ENCODE measurements at places on chromosomes 2 and 18.

DNA sequence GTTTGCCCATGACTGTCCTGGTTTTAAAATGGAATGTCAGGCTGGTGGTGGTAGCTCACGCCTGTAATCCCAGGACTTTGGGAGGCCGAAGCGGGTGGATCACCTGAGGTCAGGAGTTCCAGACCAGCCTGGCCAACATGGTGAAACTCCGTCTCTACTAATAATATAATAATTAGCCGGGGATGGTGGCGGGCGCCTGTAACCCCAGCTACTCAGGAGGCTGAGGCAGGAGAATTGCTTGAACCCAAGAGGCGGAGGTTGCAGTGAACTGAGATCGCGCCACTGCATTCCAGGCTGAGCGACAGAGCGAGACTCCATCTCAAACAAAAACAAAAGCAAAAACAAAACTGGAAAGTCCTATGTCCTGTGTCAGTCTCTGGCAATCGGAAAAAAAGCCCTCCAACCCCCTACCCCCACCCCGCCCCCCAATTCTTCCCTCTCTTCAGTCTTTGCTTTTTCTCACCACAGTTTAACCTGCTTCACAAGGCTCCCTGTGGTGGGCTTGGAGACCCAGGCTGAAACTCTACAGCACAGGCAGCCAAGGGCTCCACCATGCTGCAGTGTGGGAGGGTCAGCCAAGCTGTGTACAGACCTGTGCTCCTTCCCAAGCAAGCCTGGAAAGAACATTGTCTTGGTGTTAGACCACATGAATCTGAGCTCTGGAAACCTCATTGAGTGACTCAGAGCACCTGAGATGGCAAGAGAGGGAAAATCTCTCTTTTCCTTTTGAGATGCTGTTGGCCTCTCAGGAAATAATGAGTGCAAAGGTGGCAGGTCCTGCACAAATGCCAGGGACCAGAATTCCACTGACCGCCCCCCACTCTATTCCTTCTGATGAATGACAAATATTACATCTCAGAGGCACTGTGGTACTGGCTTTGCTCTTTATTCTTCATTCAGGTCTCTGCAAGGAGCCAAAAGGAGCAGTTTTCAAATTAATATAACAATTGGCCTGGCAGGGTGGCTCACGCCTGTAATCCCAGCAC, 16.7 kb downstream of the MYCN start:
- no peak for DNase-seq

DNA sequence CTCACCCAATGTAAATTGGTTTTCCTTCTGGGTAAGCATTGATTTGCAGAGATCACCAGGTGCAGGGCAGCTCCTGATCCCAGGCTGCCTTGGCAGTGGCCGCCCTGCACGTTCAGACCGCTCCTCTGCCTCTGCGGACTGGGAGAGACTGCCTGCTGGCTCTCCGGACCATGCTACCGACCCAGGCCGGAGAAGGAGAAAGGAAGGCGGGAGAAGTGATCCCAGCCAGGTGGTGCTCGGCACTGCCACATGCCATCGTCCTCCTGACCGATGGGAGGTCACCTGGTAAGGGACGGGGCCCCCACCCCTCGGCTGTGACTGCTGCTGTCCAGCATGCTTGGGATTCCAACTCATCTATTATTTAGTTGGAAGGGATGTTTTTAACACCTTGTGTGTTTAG, 108.1 kb upstream of the POU3F3 start:
- DNase-seq = no peak

DNA sequence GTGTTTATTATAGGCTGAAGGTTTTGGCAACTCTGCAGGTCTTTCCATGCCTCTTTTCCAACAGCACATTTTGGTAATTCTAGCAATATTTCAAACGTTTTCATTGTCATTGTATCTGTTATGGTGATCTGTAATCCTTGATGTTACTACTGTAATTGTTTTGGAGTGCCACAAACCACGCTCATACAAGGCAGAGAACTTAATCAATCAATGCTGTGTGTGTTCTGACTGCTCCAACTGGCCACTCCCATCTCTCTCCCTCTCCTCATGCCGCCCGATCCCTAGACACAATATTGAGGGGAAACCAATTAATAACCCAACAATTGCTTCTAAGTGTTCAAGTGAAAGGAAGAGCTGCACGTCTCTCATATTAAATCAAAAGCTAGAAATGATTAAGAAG, 32.9 kb downstream of the HDLBP start:
- no peak for DNase-seq

DNA sequence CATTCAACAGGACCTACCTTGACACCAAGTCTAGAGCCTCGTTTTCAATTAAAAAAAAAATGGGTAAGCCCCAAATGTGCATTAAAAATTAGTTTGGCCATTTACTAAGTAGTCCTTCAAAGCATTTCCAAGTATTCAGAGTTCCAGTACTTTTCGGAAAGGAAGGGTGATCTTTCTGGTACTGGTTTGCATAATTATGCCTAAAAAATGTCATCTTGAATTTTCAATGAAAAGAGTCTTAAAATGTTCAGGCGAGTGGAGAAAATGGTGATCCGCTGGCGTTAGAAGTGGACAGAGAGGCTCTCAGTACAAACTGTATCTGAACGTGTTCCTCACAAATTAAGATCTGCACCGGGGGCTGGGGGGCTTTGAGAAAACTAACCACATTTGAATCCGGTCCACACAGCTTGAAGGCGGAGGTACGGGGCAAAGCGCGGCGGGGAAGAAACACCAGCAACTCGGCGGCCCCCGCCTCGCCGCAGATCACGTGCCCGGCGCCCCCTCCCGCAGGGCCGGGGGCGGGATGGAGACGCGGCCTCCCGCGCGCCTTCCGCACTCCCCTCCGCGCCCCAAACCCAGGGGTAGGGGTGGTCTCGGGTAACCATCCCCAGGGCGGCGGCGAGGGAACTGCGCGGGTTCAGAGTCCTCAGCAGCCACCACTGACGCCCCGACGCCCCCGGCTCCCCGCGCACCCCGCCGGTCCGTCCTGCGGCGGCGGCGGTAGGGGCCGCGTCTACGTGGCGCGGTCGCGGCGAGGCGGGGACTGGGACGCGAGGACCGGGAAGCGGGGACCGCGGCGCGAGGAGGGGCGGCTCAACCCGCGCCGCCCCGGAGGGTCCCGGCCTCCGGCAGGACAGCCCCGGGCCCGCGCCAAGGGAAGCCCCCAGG, 564 bp downstream of the LPIN2 start:
- peak; percentile 31 for DNase-seq

DNA sequence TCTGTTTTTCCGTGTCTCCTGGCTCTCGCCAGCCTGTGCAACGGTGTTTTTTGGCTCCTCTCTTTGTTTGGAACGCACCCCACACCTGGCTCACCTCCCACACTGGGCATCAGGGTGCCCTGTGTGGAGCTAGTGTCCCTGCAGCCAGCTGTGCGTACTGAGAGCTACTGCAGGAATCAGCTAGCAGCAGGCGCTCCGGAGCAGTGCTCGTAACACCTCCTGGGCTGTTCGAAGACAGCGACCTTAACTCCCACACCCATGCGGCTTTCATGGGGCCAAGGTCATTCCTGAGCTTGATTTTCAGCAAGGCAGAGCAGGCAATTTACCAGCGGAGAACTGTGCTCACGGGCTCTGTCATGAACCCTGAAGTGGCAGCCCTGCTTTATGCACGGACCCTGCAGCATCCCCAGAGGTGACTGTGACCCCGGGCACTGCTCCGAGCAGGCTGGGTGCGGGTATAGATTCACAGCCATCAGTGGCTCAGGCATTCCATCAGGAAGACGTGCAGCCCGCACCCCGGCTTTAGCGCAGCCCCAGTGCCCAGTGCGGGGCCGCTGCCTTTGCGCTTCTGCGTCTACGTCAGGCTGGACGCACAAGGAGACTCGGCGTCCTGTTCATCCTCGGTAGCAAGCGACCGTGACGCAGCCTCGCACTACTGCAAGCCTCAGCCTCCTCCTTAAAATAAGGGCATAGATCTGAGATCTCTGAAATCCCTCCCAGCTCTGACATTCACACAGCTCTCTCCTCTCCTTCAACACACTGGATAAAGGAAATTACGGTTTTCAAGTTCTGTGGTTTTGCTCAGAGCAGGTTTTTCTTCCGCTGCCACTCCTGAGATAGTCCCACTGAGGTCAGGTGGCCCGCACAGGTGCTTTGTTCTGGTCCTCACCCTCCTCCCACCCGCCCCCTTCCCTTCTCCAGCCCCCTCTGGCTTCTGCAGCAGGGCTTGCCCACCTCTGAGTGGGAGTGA, 58.2 kb downstream of the ADI1 start:
- no peak for DNase-seq

DNA sequence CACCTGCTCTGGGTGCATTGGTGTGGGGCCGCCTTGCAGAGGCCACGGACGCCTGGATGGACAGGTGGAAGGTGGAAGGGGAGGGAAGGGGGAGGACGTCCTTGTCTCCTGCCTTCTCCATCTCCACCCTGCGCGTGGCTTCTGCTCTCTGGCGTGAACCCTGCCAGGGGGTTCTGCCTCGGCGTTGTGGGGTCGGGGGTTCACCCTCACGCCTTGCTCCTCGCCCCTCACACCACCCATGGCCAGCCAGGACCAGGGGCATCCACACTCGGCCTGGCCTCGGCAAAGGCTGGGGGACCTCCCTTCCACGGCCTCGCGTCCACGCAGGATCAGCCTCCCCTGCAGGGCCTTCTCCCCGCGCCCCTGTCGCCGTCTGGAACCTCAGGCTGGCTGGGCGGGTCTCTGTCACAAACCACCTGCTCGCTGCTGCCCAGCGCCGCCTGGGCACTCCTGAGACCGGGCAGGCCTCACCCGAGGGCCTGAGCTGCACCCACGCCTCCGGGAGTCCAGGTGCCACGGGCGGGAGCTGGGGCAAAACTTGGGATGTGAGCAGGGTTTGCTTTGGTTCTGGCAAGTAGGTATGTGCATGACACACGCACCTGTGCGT, 655.9 kb downstream of the GALR1 start:
- no peak for DNase-seq

DNA sequence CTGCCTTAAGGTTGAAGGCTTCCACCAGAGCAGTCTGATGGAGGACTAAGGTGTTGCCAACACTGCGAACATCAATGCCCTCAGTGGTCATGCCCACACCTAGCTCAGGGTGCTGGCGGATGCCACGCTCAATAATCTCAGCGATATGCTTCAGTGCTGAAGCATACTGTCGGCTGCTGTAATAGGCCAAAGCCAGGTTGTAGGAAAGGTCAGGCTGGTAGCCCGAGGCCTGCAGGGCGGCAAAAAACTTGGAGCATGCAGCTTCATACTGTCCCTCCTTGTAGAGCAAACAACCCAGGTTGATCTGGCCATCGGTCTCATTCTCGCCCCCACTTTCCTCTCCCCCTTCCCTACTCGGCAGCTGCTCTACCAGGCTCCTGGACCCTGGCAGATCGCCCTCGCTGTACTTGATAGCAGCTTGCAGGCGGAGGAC, 159.4 kb downstream of the AGPS start:
- DNase-seq = no peak

- DNase-seq = no peak
Observed at GRCh38 chr2:120346667-120347358, 877 bp downstream of the INHBB start.

GRCh38 chr2:170703776-170704476, 11.2 kb upstream of the SP5 start:
- no peak for DNase-seq

GRCh38 chr2:232418466-232419244, 12.0 kb downstream of the ALPG start:
- DNase-seq = no peak

GRCh38 chr2:66457545-66457944, 22.6 kb downstream of the MEIS1 start:
- DNase-seq = no peak

GRCh38 chr2:141260911-141261310, 869.9 kb downstream of the LRP1B start:
- no peak for DNase-seq

- no peak for DNase-seq
Observed at GRCh38 chr2:218047536-218048225, 21.4 kb upstream of the RUFY4 start.

DNA sequence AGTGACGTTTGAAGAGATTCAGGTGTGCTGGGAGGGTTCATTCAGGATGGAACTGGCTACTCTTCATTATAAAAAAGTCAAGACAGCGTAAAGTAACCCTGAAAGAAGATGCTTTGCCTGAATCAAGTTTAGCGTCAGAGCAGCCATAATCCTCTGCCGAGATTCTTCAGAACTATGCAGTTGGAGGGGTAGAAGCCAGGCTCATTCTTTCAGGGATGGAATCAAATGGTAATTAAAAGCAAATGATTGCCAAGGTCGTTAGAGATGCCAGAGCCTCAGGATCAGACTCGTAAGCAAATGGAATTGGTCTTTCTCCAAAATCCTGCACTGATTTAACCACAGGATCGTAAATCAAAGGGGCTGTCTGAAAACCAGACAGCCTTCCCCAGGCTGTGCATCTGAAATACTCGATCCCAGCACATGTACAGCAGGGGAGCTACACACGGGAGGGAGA, 21.9 kb downstream of the APCDD1 start:
- no peak for DNase-seq

- DNase-seq = no peak
Observed at GRCh38 chr2:156333951-156334495, 1.5 kb upstream of the NR4A2 start.

GRCh38 chr2:72117718-72118117, 29.9 kb downstream of the CYP26B1 start:
- DNase-seq = no peak

GRCh38 chr18:11305507-11305906, 156.1 kb upstream of the PIEZO2 start:
- DNase-seq = no peak

- DNase-seq = no peak
Observed at GRCh38 chr2:72035518-72036172, 112.0 kb downstream of the CYP26B1 start.

GRCh38 chr2:63590626-63591408, 2.1 kb downstream of the MDH1 start:
- no peak for DNase-seq

DNA sequence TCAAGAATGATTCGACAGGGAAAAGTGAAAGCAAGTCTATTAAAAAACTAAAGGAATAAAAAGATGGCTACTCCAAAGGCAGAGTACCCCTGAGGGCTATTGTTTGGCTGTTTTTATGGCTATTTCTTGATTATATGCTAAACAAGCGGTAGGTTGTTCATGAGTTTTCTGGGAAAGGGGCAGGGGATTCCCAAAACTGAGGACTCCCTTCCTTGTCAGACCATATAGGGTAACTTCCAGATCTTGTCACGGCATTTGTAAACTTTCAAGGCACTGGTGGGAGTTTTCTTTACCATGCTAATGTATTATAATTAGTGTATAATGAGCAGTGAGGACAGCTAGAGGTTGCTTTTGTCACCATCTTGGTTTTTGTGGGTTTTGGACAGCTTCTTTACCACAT, 474.9 kb upstream of the MC4R start:
- no peak for DNase-seq

DNA sequence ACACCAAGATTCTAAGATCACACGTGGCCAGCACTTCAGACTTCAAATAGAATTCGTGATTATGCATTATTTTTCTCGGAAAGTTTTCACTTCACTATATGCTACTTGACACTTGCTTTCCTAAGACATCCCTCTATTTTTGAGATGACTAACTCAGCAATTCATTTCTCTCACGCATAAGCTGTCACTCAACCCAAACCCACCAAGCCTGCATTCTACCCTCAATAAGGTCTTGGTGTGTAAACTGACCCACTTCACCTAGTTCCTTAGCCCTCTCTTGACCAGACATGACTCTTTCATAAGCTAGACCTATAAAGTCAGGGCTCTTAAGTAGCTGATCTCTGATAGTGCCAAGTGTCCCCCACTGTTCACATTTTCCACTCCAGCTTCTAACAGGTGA, 11.7 kb downstream of the CKAP2L start:
- DNase-seq = no peak

- DNase-seq = no peak
Observed at GRCh38 chr18:54515149-54515548, 75.9 kb upstream of the DYNAP start.

Measured in GM12891 (cell line).